Stimulated activated CD8-positive, alpha-beta memory T cell treated with anti-CD3 and anti-CD28 coated beads, Interleukin-7, amount 100 ng/mL, for 1 hour (primary cell): ENCODE measurements at places on chromosomes 13 and 19.

DNA sequence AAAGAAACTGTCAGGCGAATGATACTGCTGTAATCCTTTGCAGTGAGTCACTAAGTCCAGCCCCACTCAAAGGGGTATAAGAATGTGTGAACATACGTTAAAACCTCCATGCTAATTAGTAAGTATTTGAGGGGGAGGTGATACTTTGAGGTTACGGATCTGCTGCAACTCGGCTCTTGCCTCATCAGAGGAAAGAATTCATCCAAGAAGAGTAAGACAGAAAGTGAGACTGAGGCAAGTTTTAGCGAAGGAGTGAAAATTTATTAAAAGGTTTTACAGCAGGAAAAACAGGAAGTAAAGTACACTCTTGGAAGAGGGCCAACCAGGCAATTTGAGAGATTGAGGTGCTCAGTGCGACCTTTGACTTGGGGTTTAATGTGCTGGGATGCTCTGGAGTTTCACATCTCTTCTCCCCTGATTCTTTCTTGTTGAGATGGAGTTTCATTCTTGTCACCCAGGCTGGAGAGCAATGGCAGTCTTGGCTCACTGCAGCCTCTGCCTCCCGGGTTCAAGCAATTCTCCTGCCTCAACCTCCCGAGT, 9.8 kb downstream of the CLEC4M start:
- no peak for DNase-seq

DNA sequence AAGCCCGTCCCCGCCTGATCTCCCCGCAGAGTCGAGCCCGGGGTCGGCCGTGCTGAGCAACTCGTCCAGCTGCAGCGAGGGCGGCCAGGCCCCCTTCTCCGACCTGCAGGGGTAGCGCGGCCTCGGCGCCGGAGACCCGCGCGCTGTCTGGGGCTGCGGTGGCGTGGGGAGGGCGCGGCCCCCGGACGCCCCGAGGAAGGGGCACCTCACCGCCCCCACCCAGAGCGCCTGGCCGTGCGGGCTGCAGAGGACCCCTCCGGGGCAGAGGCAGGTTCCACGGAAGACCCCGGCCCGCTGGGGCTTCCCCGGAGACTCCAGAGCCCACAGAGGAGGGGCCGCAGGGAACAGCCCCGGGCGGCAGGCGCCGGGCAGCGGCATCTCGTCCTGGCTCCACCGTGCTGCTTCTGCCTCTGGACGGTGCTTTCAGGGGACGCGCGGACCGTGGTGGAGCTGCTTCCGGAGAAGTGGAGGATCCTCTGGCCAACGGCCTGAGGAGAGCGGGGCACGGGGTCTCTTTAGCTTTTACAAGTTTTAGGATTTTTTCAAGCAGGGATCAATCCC, 8.8 kb upstream of the F7 start:
- DNase-seq = no peak

DNA sequence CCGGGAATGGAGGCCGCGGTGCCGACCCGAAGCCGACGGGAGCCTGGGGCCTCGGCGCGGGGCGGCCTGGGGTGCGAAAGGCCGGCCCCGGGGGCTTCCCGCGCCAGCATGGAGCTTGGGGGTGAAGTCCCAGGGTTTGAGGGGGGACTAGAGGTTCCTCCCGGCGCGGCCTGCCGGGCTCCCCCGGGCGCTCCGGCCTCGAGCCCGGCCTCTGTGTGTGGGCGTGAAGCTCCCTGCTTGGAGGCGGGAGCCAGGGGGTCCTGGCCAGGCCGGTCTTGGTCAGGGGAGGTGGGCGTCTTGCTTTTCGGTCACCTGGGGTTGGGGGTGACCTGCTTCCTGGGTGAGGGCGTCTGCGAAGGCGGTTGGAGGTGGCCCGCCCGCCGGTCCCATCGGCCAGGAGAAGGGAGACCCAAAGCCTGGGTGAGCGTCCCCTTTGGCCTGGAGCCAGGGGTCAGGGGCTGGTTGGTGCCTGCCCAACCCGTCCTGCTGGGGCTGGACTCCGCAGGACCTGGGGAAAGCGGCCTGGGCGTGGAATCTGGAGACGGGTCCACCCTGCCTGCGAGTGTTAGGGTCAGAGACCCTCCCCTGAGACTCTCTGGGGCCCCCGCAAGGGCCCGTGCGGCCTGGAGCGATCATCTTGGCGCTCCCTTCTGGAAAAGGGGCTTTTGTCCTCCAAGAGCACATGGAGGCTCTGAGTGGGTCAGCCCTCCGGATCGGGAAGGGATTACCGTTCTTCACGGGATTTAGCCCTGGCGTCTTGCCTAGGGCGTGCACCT, 535 bp downstream of the BSG start:
- DNase-seq = no peak

DNA sequence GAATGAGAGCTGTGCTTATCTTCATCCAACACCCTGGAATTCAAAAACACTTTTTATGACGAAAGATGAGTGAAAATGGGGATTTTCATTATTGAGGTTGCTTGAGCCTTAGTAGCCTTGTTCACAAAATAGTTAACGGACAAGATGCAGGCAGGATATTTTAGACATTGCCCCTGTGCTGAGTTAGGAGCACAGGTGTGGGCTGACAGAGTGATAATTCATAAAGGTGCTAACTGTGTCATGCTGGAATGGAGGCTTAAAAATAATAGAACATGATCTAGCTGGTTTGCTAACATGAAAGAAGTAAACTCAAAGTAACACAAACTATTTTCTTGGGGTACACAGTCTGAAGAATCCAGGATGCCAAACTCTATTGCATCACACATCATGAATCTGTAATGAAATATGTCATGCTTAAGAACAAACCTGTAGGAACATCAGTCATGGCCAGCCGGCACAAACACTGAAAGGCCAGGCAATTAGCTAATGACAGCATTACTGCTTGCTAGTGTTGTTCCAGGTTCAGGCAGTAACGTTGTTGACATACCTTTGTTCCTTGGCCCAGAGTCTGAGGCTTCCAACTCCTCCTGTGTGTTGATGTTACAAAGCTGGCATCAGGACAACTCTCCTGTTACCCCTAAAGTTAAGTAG, 55.3 kb downstream of the FRY start:
- no peak for DNase-seq

- DNase-seq = no peak
These were observed 4.9 kb downstream of the NANOS3 start for GRCh38 chr19:13881692-13882418.

GRCh38 chr19:57888560-57889231, at the start of gene ZNF814:
Gene ZNF814, minus strand, starts transcription at chr19:57889037. Its CDS starts 235 bp downstream, at chr19:57888802.
- DNase-seq = peak; percentile 69

GRCh38 chr13:59542303-59542702, 621.4 kb downstream of the DIAPH3 start:
- no peak for DNase-seq

GRCh38 chr19:47503826-47504150, 11.1 kb downstream of the NAPA start:
- DNase-seq = no peak

DNA sequence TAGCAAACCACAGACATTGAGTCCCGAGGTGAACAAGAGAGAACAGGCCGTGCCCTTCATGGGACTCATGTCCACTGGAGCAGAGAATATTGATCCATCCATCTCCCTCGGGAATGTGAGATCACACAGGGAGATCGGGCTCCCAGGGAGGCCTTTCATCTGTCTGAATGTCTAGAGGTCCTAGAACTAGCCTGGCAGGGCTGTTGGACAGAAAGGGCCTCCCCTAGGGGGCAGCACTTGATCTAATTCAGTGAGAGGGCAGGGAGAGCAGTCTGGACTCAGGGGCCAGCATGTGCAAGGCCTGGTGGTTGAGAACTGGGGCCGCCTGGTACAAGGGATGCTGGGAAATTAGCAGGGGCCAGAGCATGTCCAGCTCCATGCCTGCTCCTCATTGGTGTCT, 4.3 kb downstream of the RUVBL2 start:
- DNase-seq = no peak

DNA sequence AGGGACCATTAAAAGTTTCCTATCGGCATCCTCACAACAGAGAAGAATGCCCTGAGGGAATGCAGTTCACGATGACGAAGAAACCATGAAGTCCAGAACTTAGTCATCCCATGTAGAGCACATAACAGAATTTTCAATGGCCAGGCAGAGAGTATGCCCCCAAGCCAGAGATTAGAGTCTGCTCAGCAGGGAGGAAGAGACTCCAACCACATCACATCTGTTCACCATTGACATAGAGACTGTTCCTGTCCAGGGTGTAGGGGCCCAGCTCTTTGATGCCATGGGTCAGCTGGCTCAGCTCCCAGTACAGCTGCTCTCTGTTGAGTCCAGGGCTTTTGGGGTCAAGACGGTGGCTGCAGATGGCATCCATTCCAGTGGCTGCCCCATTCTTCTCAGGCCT, 68.2 kb downstream of the MBD3L1 start:
- no peak for DNase-seq

DNA sequence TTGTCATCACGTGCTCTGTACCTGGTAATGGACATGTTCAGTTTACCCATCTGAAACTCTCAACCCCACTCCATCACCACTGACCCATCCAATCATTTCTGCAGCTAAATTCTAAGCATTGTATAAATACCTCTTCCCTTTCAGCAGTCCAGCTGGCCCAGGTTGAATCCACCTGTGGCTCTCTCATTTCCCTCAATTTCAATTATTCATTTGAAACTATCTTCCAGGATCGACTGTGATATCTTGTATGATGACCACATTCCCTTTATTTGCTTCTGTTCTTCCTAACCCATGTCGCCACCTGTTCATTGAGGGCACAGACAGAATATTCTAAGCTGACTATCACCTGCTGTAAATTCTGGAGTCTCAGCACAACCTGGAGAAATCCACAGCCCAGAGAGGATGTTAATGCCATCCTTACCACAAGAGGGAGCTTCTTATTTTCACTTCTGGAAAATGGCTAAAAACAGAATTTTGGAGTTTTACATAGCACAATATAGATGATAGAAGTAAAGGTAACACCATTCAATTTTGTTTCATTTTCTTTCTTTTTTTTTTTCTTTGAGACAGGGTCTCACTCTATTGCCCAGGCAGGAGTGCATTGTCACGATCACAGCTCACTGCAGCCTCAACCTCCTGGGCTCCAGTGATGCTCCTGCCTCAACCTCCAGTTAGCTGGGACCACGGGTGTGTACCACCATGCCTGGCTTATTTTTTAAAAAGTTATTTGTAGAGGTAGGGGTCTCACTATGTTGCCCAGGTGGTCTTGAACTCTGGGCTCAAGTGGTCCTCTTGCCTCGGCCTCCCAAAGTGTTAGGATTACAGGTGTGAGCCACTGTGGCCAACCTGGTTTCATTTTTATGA, 38.6 kb downstream of the ZNF823 start:
- DNase-seq = no peak

GRCh38 chr13:33838647-33839046, 20.7 kb downstream of the RFC3 start:
- no peak for DNase-seq

GRCh38 chr19:16721051-16721450, 1.4 kb downstream of the NWD1 start:
- DNase-seq = no peak

- DNase-seq = no peak
These were observed 44.0 kb upstream of the GAS6 start for GRCh38 chr13:113907635-113908617.

DNA sequence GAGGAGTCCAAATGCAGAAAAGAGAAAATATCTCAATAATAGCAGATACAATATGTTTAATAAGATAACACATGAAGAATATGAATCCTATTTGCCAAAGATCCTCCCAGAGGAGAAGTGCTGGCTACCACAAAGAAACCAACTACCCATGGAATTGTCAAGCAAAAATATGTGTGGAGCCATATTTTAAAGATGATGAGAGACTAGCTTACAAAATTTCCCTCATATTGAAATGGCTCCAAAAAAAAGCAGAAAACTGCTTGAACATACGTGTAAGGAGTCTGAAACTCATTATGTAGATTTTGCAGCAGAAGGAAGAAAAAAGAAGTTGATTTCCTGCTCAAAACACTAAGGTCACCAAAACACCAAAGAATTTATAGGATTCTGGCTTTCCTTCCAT, 94.2 kb downstream of the USP12 start:
- DNase-seq = no peak

- DNase-seq = no peak
These were observed 194.5 kb downstream of the DACH1 start for GRCh38 chr13:71672512-71672911.

DNA sequence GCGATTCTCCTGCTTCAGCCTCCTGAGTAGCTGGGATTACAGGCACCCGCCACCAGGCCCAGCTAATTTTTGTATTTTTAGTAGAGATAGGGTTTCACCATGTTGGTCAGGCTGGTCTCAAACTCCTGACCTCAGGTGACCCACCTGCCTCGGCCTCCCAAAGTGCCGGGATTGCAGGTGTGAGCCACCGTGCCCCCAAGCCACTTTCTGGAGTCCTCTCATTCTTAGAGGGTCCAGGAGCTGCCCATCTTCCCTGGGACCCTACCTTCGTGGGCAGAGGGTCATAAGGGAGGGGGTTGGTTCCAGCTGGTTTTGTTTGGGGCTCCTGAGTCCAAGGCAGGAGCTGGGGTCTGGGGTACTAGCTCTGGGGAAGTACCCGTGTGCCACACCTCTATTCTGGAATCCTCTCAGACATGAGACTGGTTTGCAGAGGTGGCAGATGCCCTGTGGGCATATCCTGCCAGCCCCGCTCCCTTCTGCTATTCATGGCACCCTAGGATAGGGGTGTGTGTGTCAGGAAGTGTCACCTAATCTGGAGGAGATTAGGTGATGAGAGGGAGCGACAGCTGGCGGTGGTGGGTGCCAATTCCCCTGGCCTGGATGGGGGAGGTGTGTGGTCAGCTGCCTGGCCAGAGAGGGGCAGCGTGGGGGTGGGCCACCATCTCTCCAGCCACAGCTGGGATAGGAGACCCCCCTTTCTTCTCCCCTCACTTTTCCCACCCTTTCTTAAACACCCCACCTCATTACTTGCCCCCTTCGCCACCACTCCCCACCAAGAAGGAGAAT, 2.1 kb downstream of the PRMT1 start:
- no peak for DNase-seq

DNA sequence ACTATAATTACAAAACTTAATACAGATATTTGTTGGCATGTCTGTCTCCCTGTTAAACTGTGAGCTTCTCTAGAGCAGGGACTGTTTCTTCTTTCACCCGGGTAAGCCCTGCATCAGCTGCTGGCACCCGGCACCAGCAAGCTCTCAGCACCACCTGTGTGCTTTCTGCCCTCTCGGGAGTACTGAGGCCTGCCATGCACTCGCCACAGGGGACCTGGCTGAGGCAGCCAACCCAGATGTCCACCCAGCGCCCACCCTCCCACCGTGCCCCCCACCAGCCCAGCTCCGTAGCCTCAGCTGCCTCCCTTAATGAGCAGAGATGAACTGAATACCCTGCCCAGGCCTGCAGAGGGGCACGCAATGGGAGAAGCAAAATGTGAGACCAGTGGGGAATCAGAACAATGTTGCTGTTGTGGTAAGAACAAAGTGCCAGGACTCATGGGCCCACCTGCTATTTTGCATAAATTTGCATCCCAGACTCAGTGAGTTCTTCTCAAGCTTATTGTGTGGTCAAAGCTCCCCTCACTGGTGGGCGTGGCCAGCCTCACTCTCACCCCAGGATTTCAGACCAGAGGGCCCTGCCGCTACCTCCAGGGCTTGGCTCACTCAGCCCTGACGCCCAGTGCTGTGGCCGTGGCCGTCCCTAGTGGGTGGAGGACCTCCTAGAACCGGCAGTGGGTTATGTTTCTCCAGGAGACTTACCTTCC, 14.6 kb upstream of the SERPINE3 start:
- no peak for DNase-seq
